ENCODE measurements at places on chromosomes 3 and 15.
A peak's percentile ranks its signal among the peaks of the same experiment; 100 is the strongest.

- DNase-seq = no peak
These were observed 34.6 kb upstream of the SCAANT1 start for GRCh38 chr3:63946753-63947152.

DNA sequence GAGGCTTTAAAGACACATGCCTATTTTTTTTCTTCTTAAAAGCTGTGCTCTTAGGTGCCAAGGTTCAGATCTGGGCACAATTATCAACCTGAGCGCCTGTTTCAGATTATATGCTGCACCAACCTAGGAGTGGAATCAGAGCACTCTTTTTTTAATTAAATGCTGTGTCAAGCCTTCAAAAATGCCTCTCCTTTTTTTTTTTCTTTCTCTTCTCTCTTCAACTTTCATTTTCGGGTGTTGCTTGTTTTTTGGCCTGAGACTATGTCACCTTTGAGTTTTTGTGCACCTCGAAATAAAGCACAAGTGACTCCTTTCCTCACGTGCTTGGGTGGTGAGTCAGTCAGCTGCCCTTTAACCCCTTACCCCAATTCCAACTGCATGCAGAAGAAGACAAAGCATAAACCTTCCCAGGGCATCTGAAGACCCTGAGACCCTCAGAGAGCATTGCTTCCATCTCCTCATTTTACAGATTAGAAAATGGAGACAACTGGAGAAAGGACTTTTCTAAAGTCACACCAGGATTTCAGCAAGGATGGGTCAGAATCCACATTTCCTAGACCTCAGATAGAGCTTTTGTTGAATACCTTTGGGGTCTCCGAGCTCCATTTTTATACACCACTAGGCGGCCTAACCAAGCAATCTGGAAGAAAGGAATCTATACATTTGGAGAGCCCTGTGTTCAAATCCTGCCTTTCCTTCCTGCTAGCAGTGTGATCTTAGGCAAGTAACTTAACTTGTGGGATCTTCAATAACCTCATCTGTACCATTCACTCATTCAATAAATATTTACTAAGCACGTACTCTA is 631 bp upstream of the PRICKLE2 start:
- DNase-seq = no peak

DNA sequence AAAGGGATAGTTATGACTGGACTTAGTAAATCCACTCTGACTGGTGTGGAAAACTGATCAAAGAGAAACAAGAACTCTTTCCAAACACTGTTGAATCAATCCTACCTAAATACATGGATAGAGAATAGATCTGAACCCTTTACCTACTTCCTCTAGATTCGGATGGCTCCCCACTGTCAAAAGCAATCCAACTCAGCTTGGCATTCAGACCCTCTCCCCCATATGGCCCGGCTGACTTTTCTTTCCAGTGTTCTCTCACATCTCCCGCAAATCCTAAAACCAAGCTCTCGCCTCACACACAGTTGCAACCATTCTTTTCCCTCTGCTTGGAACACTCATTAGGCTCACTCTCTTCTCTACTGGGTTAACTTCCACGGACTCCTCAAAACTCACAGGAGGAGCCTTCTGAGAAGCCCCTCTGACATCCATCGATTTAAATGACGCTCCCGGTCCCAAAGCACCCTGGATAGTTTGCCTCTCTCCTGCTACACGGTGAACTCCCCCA is 639 bp downstream of the SPICE1 start:
- peak; percentile 4 for DNase-seq

- DNase-seq = no peak
These were observed 27.1 kb upstream of the SEMA3F start for GRCh38 chr3:50128001-50128400.

- peak; percentile 50 for DNase-seq
These were observed 594 bp downstream of the CRELD1 start for GRCh38 chr3:9934235-9934621.

DNA sequence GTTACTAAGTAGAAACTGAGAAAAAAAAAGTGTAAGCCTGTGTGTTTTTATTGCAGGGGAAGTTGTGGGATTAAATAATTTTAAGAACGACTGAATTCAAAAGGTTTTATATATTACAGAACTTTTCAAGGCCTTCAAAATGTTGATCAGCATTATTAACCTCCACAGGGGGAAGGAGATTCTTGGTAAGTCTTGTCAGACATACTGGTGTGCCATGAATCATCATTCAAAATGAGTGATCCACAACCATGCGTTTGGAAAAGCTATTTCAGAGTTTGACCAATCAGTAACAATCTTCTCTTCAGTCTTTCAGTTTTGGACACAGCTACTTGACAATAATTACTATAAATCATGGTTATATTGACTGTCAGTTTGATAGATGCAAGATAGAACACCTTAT is 70.2 kb downstream of the ADAMTS9 start:
- no peak for DNase-seq

GRCh38 chr15:87755226-87755625 is 501.3 kb downstream of the NTRK3 start:
- no peak for DNase-seq
